Caco-2 (cell line): ENCODE measurements at places on chromosomes 3 and 15. TPM values are rescaled to one million over a fixed set of nuclear protein-coding genes. Genes with fewer than 3 reads are reported as not detected.

The SERINC4 gene
- total RNA-seq, result 0.21 and 0.23 TPM in 2 replicates

The MEIS2 gene
- total RNA-seq, result 28.5 and 28.7 TPM in 2 replicates

- no peak for DNase-seq
Measured at GRCh38 chr3:112579232-112579631, 17.4 kb downstream of the SLC35A5 start.

The GOLGA6D gene
- not detected in 2 replicates for total RNA-seq

- no peak for DNase-seq
Measured at GRCh38 chr3:8990266-8991215, 27.3 kb upstream of the RAD18 start.

DNA sequence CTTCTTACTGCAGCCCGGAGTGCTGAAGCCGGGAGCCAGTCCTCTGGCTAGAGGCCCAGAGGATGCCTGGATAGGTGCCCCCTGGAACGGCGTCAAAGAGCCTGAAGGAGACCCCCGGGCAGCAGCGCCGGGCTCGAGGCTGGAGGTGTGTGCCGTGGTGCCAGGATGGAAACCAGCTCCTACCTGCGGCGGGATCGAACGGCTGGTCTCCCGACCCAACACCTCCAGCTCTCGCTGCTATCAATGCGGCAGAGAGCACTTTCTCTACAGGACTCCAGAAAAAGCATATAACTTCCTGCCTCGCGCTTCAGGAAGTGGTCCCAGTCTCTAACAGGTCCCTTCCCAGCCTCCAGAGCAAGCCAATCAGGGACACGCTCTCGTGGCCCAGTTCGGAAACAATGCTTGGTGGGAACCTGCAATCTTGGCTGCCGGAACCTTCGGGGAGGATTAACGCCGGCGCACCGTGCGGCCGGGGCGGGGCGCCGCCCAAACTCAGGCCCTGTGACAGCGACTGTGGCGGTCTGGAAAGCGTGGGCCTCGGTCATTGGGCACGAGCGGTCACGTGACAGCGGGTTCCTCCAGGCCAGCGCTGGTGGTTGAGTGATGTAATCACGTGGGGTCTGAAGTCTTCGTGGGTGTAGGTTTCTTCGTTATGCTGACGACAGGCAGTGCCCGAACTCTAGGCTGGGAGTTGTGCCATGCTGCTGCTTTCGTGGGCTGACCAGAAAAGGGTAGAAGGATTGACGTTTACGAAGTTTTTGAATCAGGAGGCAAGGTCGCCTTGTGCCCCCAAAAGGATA is at the start of gene SLC33A1:
TSS of gene SLC33A1 (minus strand) at position 287 of the 800 bp plus-strand sequence. CDS start 430 bp downstream, outside the sequence.
- peak; percentile 99 for DNase-seq

The P3H2 gene
- 37.9 and 55.8 TPM in 2 replicates for total RNA-seq
